ENCODE measurements at places on chromosomes 1 and 21.

- DNase-seq = no peak
Measured at GRCh38 chr1:223487887-223488259, 94.7 kb downstream of the CCDC185 start.

DNA sequence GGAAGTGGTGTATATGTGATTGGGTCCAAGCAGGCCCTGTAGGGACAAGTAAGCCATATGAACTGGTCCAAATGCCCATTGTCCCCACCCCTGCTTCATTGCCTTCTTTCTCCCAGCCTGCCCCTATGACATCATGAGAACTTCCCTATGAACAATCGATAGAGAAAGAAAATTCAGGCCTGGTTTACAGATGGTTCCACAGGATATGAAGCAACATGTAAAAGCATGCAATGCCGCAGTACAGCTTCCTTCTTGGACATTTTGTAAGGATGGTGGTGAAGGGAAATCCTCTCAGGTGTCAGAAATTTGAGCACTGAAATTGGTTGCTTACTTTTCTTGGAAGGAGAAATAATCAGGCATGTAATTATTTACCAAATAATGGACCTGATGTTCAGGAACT, 581.7 kb downstream of the MRPL39 start:
- DNase-seq = no peak

GRCh38 chr1:93140106-93140505, 40.1 kb downstream of the TMED5 start:
- no peak for DNase-seq

DNA sequence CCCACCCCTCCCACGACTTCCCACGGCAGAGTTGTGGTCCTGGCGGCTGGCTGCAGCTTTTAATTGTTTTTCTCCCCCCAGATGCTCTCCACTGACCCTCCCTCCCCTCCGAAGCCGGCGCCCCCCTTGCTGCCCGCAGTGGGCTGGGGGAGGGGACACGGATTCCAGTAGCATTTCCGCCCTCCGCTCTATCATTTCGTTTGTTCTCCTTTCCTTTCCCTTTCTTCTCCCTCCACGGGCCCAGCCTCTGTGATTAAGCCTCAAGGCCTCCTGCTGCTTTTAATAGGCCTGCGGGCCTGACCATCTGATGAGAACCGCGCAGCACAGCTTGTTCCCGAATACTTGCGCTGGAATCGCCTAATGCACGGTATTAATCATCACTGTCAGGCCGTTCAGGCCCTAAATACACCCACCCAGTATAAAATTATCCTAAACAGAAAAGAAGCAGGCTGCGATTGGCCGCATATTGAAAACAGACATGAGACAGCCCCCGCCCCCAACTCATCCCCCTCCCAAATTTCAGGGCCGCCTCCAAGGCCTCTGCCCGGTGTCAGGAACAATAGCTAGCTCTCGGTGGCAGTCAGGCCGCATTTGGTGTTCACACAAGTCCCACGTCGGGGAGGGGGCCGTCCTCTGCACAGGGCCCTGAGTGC, 102.0 kb upstream of the ARHGEF16 start:
- DNase-seq = no peak

- no peak for DNase-seq
Measured at GRCh38 chr1:184027826-184028695, 9.5 kb downstream of the COLGALT2 start.

DNA sequence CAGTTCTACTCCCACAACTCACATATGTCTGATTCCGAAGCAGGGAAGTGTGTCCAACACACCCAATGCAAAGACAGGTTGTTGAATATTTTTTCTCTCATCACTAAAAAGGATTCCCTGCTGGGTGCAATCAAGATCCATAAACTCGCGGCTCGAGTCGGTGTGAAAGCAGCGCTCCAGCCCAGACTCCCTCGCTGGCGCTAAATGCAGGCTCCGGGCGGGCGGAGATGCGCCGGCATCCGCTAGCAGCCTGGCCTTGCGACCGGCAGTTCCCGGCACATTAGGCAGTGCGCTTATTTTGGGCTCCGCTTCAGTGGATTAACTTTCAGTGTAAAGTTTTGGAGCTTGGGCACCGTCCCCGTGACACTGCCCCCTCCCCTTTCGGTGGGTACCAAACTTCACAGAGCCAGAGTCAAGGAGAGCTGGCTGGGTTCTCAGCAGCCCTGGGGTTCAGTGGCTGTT, 87.7 kb upstream of the POU3F1 start:
- DNase-seq = no peak

- peak; percentile 22 for DNase-seq
Measured at GRCh38 chr1:16352842-16353535, 709 bp upstream of the FBXO42 start.

GRCh38 chr1:25615172-25615541, 1.4 kb upstream of the MAN1C1 start:
- DNase-seq = no peak

- no peak for DNase-seq
Measured at GRCh38 chr1:26608895-26609294, 79.3 kb downstream of the RPS6KA1 start.

- no peak for DNase-seq
Measured at GRCh38 chr1:226964068-226964425, 24.0 kb downstream of the COQ8A start.

DNA sequence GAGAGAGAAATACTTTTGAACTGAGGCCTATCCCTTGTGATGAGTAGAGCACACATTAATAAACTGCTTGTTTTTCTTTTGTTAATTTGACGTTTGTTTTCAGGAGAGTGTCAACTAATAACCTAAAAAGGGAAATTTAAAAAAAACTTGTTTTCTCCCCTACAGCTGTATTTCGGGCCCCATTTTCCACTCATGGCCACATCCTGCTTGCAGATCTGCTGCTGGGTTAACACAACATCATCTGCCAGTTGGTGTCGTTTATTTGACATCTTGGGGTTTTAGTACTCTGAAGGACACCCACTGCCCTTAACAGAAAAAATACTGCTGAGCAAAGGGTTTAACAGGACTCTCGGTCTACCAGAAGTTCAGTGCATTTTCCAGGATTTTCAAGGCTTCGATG, 848 bp upstream of the PYHIN1 start:
- peak; percentile 62 for DNase-seq

DNA sequence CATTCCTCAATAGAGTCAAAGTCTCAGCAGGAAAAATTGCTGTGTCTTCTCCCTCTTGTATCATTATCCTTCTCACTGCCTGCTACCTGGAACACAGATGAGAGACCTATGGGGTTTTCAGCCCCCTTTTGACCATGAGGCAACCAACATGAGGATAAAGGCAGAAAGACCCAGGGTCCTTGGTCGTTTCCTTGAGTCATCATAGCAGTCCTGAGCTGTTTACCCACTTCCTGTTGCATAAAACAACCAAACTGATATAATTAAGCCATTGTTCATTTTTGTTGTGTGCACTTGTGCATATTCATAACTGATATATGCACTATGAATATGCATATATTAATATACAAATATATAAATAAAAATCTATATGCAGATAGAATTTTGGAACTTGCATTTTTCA, 188.3 kb upstream of the MAP1LC3C start:
- no peak for DNase-seq

GRCh38 chr1:189769448-189769847, 708.2 kb downstream of the BRINP3 start:
- no peak for DNase-seq

GRCh38 chr1:168340781-168341482, 60.3 kb downstream of the TBX19 start:
- no peak for DNase-seq

DNA sequence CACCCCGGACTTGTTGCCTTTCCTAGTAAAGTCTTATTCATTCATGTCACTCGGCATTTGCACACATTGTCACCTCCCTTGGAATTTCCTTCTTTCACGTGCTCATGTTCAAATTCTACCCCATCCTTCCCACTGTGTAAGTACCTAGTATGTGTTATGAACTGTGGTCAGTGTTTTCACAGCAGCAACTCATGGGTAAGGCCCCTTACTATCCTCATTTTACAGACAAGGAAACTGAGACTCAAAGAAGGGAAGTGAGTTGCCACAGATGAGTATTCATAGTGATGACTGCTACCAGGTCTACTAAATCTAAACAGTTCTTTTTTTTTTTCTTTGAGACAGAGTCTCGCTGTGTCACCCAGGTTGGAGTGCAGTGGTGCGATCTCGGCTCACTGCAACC, 10.5 kb downstream of the CITED4 start:
- DNase-seq = no peak

GRCh38 chr1:153262462-153263157, 3.1 kb downstream of the LORICRIN start:
- DNase-seq = no peak

DNA sequence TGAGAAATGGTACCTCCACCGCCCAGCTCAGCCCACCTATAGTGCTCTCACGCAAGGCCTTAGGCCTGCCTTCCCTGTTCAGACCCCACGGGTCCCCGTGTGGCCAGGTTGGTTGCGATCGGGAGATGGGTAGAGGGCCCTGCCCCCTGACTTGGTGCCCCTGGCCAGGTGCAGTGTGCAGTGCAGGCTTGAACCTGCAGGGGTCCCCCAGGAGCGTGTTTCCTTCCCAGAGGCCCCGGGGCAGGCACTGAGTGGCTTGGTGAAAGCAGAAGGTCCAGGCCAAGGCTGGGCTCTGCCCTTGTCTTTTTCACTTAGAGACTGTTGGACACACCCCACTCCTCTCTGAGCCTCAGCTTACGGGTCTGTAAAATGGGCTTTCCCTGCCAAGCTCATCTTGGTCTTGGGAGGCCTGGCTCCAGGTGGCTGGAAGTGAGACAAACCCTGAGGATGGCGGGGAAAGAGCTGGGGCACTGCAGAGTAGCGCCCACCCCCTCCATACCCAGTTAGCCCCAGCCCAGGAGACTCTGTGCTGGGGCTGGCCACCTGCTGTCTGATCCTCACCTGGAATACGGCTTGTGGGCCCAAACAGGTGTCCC, 9.3 kb upstream of the HES5 start:
- DNase-seq = peak; percentile 53

DNA sequence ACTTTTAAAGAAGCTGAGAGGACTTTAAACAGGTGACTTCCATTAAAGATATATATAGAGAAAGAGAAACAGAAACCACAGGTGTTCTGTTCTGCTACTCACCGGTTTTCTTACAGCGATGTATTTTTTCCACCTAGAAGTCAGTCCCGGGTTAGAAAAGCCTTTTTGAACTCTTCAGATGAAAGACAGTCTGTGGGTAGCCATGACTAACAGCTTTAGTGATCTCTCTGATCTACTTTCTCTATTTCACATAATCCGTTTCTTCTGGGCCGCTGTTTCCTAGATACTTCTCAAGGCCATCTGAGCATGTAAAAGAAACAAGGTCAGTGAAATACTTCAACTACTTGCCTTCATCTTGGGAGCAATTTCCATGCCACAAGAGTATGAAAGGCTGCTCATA, 25.1 kb downstream of the WDR64 start:
- peak; percentile 29 for DNase-seq

Measured in activated naive CD4-positive, alpha-beta T cell treated with anti-CD3 and anti-CD28 coated beads, Interleukin-2, amount 10 ng/mL, durations not matched to agents 7 days and 5 days (primary cell).